ENCODE measurements at places on chromosomes 6 and 20.

- no peak for DNase-seq
These were observed 54.2 kb downstream of the FAXC start for GRCh38 chr6:99295276-99295675.

- DNase-seq: no peak
These were observed 337.9 kb downstream of the TBC1D32 start for GRCh38 chr6:120996340-120996739.

GRCh38 chr6:110116258-110116657 lies 63.2 kb downstream of the WASF1 start:
- no peak for DNase-seq

- no peak for DNase-seq
These were observed 72.8 kb upstream of the SPTLC3 start for GRCh38 chr20:12936020-12936419.

DNA sequence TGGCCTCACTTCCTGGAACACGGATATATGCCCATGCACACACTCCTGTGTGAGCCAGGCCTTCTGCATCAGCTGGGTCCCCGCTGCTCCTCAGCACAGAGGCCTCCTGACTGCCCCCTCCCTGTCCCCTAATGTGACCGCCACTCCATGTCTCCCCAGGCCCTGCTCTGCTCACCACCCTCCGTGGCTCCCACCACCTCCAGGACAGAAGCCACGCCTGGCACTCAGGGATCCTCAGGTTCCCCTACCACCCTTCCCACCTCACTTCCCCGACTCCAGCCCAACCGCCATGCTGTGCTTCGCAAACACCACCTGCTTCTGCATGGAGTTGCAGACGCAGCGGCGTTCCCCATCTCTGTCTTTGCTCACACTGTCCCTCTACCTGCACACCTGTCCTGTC lies 4.3 kb upstream of the SRC start:
- DNase-seq: no peak

- no peak for DNase-seq
These were observed 44.2 kb downstream of the MYLK4 start for GRCh38 chr6:2706558-2706957.

- no peak for DNase-seq
These were observed 142.1 kb upstream of the PDE10A start for GRCh38 chr6:165805067-165805555.

- DNase-seq: no peak
These were observed 119.0 kb upstream of the SGK1 start for GRCh38 chr6:134436950-134437349.

DNA sequence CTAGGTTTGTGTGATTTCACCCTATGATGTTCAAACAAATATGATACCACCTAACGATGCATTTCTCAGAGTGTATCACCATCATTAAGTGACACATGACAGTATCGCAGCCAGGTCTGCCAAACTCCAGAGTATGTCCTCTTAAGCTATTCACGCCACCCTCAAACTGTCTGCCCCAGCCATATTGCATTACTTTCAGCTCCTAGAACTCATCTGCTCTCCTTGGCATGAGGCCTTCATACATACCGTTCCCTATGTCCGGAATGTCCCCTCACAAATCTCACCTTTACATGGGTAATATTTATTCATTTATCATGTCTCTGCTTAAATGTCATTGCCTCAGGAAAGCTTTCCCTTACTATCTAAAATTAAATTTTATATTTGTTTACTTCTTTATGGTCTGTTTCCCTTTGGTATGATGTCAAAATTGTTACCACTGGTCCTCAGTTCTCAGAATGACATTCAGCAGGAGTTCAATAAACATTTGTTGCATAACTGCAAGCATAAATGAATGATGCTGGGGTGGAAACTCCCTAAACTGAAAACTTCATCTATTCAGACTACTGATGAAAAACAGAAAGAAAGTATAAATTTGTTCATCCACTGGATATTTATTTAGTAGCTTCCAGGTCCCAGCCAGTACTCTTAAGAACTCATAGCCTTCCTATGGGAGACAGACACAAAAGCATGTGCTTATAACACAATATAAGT lies 3.2 kb downstream of the SESN1 start:
- DNase-seq: no peak

- DNase-seq: no peak
These were observed 115.4 kb downstream of the OPRM1 start for GRCh38 chr6:154154389-154154967.

DNA sequence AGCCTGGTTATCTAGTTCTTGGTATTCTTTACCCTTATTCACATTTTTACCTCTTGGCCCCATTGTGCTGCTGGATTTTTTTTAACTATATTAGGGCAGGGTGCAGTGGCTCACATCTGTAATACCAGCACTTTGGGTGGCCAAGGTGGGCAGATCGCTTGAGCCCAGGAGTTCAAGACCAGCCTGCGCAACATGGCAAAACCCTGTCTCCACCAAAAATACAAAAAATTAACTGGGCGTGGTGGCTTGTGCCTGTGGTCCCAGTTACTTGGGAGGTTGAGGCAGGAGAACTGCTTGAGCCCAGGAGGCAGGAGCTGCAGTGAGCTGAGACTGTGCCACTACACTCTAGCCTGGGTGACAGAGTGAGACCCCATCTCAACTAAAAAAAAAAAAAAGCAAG lies 12.2 kb upstream of the TAF8 start:
- DNase-seq: no peak

DNA sequence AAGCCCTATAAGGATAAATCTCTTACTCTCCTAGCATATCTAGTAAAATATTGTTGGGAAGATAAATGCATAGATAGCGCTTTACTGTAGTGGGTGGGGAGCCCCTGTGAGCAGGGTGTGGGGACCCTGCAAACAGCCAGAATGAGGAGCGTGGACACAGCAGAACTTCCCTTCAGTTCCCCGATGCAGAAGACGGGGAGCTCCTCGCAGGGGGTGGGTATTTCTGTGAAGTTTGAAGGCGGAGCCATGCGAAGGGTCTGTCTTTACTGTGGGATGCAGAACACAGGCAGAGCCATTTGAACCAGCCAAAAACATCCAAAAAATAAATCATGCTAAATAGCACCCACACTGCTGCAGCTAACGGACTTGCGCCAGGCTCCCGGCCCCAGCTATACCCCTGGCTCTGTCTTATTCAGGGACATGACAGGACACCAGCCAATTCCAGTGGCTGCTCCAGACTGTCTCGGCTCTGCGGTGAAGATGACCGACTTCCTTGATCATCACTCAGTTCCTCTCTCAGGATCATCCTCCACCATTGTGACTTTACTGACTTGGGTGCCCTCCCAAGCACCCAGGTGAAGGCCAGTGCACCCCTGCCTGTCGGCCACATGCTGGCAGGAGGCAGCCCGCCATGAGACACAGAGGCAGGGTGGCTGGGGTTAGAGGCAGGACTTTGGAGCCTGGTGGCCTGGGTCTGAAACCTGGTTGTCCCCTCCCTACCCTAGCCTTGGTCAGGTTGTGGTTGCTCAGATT lies 134.5 kb downstream of the SMOC2 start:
- DNase-seq: no peak

DNA sequence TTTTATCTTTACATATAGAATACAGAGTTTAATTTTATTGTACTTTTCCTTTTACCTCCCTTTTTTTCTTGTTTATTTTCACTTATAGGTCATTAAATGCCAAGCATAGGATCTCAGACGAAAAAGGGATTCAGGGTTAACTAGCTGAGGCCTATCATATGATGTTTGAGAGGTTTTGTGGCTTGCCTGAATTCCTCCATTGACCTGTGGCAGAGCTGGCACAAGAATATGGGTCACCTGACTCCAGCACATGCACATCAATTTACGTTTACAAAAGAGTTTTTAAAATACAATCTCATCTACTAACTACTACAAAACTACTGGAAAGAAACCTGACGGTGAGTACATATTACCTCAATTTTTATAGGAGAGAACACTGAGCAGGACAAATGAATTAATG lies 60.4 kb downstream of the SGK1 start:
- DNase-seq: no peak

GRCh38 chr20:13261460-13262301 lies 40.6 kb downstream of the ISM1 start:
- no peak for DNase-seq
